Stomach (tissue), 19 donors: ENCODE measurements at places on chromosomes 1 and 21. TPM values are rescaled to one million over a fixed set of nuclear protein-coding genes. Genes with fewer than 3 reads are reported as not detected.

PLA2G2D gene
- total RNA-seq: not detected

GRCh38 chr1:223724376-223724775, 12.0 kb downstream of the CAPN2 start:
- DNase-seq: no peak

- DNase-seq: peak; percentile 37
These were observed 15.2 kb downstream of the GPR161 start for GRCh38 chr1:168121401-168122011.

DNA sequence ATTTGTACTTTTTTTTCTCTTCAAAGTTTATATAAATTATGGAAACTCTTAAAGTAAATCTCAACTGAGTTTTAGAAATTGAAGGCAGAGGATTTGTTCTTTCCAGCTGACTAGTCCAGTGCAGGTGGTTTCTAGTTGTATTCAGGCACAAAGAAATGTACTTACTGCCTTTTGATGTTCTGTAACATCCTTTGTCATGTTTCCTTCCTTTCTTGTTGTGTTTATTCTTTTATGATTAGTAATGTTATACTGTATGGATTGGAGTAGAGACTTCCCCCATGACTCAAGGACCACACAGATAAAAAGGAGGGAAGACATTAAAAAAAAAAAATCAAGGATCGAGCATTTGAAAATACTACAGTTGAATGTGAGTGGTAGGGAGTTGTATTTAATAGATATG, 8.0 kb downstream of the HIPK1 start:
- DNase-seq: no peak

DNA sequence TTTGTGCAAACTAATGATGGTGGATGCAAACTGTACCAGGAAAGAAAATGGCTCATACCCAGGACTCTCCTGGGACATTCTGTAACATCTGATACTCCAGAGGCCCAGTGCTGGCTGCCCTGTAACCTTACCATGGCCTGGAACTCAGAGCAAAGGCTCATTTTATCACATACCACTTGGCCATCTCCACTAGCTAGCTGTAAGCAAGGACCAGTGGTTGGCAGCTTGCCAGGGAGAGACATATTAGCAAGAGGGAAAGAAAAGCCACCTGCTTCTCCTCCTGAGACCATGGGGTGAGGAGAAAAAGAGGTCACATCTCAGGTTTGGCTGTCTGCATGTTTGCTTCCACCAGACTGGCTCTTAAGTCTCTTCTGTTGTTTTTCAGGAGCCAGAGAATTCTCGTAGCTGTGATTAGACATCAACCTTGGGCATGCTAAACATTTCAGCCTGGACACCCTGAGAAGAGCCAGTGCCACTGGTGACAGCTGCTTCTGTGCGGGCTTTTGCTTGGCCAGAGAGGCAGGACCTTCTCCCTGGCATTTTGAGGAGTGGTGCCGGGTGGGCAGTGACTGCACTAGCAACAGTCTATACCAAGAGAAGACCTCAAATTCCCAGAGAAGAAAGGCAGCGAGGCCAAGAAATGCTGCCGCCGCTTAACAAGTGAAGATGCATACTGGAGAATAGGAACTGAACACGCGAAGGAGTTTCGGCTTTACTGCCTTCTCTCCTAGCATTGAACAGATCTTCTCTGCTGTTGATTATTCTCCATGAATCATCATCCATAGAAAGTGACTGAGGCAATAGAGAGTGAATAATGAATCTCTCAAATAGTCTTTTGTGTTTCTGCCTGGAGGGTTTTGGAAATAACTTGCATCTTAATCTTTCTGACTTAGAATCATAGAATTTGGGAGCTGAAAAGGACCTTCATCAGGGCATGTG, 6.7 kb upstream of the INKA2 start:
- DNase-seq: peak; percentile 38
